ENCODE measurements at places on chromosomes 5 and 9.

GRCh38 chr9:27599102-27599869 is 26.0 kb upstream of the C9orf72 start:
- no peak for DNase-seq

- peak; percentile 54 for DNase-seq
Measured at GRCh38 chr9:133506653-133507038, 18.1 kb downstream of the MYMK start.

DNA sequence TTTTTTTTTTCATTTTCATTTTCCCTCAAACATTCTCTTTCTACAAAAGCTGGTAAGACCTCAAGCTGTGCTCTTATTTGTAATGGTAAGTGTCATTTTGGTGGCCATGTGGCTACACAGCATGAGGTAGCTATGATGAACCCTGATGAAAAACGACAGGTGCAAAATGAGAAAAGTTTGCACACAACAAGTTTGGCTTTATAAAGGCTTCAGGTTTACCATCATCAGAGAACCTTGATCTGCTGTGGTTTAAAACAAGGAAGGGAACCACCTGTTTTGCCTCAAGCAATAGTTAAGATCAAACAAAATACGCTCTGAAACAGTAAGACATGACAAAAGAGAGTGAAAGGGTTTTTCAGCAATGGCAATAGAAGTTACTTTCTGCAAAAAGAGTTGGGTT is 1124.6 kb upstream of the ACO1 start:
- no peak for DNase-seq

- no peak for DNase-seq
Measured at GRCh38 chr5:125293223-125293622, 546.8 kb upstream of the ZNF608 start.

DNA sequence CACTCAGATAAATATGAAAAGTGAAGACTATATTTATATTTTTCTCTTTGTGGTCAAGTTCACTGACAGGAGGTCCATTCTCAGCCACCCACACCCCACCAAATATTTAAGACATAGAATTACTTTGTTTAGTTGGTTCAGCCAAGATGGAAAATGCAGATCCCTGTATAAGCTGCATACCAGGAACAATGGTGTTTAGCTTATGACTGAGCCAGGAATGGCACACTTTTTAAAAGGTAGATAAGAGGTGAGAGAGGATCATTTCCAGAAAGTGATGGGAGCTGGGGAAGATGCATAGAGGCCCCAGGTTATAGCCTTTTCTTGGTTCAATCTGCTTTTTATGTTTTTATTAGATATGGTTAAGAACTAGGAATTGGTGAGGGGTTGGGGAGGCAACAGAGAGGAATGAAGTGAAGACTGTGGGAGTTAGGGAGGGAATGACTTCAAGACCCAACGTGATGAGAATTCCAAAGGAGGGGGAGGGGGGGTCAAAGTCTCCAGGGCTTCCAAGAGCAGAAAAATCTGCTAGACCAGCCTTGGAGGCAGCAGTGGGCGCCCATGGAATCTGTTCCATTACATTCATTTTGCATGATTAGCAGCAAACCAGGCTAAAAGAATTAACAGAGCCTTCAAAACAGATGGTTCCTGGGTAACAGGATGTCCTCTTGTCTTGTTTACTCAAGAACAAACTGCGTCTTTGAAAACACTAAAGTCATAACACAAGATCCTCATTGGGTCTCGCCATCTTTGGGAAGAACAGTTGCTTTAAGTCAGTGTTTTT is 95.2 kb downstream of the FGF1 start:
- DNase-seq = no peak

DNA sequence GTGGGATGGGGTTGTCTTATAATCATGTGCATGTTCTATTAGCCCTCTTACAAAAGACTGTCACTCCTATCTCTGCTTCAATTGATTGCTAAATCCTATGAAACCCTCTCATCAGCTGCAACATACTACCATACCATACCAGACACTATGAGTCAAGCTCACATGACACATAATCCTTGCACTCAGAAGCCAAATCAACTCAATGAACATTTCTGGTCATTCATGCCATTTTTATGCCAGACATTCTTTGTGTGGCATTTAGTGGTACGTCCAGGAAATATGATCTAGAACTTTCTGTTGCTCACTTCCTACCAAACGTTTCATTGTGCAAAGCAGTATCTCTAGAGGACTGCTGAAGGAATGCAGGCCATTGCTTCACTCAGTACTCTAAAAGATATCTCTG is 159.2 kb upstream of the GNA14 start:
- peak; percentile 73 for DNase-seq

- DNase-seq = no peak
Measured at GRCh38 chr5:154732212-154732611, 23.0 kb upstream of the LARP1 start.

Data from astrocyte of the spinal cord (primary cell).